Activated CD8-positive, alpha-beta memory T cell treated with anti-CD3 and anti-CD28 coated beads for 4 hours (primary cell): ENCODE measurements at places on chromosomes 12 and 14.

DNA sequence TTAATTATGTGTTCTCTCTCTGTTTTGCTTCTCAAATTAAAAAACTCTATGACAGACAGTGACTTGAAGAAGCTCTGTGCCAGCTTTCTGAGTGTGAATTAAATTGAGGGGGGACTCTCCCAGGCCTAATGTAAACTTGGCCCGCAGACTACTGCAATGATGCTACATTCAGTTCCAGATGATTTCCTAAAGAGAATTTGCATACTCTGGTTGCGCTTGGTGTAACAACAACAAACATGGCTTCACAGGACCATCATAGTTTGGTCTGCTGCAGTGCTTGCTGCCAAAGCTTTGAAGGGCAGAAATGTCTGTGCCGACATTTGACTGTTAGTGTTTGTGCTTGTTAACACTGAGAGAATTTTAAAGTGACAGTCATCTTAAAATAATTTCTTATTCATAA lies 25.0 kb downstream of the CFAP54 start:
- no peak for DNase-seq

DNA sequence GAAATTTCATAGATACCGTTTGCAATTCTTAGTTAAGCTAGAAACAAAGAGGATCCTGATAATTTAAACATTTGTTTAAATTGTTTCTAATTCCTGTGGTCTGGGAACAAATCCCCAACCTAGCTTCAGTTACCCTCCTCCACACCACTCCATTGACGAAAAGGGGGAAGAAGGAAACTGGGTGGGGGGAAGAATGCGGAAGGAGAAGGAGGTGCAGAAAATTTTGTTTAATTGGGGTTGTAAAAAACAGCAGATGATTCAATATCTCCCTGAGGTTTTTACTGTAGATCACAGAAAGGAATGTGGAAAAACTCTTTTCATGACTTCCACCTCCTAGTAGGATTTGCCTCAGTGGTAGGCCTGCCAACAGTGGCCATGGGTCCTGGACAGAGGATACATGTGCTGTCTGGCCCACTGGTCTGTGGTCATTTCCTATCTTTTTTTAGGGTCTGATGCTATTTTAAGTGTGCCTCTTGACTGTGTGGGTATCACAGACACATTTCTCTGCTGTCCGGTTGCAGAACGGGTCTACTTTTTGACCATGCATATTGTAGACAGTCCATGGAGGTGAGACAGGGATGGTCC lies 122.9 kb upstream of the PCED1B start:
- DNase-seq, result no peak

DNA sequence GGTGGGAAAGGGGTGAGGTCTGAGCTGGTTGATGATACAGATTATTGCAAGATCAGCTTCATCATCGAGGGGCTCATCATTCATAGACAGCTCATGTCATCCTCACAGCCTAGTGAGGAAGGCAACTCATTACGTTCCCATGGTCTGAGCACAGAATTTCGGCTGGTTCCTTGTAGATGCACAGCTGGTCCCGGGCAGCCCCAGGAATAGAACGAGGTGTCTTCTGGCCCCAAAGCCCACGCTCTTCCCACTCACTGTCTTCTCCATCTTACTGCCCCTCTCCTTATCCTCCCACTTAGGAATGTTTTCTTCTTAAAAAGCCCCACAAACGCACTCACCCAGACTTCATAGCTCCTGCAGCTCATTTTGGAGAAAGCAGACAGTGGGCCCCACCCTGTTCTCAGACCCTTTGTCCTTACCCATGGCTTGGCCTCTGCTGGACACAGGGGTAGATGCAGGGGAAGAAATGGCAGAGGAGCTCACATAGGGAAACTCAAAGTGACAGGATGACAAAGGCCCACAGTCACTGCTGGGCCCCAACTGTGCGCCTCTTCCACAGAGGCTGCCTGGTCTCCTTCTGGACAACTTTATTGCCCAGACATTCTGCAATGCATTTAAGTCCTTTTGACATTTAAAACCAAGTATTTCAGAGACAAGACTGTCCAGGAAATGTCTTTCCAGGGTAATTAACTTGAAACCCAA lies 162.2 kb downstream of the ADGRD1 start:
- no peak for DNase-seq

GRCh38 chr12:66823857-66824570 lies 145.1 kb upstream of the GRIP1 start:
- no peak for DNase-seq

- no peak for DNase-seq
Measured at GRCh38 chr12:92603741-92604432, 98.9 kb upstream of the PLEKHG7 start.

DNA sequence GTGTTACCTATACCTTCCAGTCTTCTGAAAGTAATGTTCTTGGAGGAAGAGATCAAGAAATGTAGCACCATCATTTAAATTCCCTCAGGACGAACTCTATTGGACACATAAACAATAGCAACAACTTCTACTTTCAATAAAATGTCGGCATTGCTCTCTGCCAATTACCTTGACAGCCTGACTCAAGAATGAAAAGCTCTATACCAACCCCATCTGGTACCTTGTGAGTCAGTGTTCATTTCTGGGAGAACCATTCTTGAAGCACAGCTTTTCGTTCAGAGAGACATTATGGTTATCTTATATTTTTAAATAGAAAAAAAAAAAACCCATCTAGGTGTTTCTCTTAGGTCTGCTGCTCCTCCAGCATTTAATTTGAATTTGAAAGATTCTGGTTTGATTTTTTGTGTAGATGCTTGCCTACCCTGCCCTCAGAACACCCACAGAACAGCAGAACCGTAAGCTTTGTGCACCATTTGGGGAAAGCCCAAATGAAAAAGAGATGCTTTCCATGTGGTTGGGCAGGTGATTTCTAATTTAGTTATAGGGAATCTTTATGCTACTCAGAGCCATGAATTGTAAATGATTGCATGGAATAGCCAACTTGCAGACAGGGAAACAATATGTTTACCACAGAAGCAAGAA lies 156.0 kb downstream of the SAMD4A start:
- no peak for DNase-seq

DNA sequence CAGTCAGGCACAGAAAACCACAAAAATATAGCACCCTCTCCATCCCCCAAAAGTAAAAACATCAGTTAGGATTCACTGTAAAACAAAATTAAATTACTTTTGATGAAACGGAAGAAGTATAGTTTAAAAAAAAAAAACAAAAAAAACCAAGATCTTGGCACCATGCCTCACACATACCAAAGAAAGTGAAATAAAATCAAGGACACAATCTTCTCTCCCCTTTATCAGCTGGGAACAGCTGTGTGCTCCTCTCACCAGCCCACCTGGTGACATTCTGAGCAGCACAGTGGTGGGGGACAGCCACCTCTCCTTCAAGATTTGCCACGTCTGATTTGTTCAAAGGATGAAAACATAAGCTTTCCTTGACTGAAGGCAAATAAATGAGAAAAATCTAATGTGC lies 55.5 kb downstream of the ESR2 start:
- no peak for DNase-seq

DNA sequence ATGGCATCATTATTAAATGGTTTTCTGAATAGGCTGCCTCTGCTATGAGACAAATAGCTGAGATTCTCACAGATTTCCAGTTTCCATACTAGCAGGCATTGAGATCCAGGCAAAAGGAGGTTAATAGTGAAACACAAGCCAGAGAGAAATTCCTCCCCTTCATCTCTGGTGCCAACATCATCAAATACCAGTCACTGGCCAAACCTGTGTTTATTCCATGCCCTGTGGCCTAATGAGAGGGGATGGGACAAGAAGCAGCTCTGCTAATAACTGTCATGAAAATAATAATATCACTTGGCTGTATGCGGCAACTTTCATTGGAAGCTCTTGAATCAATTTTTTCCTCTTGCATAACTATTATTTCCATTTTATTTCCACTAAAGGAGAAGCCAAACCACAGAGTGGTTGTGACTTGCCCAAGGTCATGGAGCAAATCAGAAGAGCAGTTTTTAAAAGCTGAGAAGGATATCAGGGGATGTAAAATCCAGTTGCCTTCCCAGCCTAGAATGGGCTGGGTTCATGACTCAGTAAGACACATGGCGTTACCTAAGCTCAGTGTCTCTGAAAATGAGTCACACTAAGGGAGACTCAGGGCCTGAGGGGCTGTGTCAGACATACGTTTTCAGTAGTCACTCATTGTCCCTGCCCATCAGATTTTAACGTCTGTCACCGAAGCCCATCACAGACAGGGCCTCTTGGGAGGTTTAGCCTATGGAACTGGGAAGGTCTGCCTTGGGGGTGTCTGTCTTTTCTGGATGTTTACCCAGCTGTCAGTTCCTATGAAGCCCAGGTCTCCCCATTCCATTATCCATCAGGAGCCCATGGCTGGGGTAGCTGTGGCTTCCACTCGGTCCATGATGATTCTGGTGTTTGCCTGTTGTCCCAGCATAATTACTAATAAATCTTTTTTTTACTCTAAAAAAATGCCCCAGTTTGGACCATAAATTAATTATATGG lies 208.8 kb upstream of the EEA1 start:
- no peak for DNase-seq

- no peak for DNase-seq
Measured at GRCh38 chr14:65223636-65224035, 121.3 kb upstream of the MAX start.

DNA sequence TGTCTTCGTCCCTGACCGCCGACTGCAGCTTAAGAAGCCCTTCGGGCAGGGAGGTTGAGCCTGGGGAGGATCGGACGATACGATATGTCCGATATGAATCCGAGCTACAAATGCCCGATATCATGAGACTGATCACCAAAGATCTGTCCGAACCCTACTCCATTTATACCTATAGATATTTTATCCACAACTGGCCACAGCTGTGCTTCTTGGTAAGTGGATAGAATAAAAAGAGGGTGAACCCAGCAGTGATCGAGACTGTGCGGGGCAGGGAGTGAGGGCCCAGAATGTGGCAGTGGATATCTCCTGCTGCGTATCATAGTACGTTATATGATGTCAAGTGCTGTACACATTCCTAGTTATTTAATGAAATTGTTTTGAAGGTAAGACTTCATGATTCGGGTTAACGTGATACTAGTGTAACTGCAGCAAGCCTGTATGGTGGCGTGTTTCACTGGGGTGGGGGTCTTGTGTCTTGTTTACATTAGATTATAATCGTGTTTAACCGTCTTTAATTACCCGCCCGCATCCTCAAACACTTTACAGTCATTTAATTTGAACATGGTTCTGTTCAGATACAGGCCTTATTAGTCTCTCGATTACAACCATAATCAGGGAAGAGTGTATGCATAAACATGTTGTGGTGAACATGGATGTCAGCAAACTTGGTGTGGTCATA lies 1.3 kb downstream of the NAA30 start:
- no peak for DNase-seq

DNA sequence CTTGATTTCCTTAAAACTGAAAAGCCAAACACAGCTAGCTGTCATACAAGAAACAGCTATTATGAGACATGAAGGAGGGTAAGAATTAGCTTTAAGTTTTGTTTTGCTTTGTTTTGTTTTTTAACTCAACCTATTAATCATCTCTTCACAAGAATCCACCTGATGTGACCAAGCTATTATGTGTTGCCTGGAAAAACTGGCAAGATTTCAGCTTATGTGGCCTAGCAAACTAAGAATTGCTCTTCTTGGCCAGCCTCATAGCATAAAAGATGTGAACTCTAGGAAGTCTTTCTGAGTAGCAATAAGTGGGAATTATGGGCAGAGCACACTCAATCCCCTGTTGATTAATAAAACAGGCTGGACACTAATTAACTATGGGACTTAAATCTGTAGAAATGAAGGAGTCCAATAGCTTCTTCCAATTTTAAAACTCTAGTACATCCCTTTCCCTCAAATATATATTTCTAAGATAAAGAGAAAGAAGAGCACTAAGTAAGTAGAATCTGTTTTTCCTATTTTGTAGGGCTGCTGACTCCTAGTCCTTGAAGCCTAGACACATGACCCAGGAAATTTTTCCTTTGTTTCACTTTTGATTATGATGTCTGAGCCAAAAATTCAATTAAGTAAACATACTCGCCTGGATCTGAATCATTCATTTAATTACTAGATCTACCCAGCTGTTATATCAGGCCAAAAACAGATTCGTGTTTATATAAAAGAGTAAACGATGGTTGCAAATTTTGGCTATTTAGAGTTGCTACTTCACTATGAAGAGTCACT lies 75.7 kb downstream of the GTF2A1 start:
- no peak for DNase-seq

DNA sequence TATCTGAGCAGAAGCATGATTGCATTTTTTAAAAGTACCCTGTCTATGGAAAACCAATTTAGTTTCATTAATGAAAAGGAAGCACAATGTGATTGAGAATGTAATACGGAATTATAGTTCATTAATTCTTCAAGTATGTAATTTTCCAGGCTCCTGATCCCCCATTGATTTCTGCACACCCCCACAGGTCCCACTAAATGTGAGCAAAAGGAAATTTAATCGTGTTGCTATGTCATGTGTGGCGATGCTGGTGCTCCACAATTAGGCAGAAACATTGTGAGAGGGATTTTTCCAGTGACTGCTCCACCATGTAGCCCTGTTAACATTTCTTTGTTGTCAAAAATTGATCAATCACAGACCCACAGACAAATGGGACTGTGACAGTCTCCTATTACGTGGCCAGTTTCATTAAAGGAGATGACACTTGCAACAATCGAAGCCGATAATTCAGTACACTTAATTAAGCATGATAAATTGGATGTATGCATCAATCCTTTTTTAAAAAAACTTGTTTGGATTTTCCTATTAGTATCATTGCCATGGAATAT lies 306.0 kb downstream of the NELL2 start:
- no peak for DNase-seq

- no peak for DNase-seq
Measured at GRCh38 chr14:73273799-73274198, 36.5 kb downstream of the PAPLN start.

DNA sequence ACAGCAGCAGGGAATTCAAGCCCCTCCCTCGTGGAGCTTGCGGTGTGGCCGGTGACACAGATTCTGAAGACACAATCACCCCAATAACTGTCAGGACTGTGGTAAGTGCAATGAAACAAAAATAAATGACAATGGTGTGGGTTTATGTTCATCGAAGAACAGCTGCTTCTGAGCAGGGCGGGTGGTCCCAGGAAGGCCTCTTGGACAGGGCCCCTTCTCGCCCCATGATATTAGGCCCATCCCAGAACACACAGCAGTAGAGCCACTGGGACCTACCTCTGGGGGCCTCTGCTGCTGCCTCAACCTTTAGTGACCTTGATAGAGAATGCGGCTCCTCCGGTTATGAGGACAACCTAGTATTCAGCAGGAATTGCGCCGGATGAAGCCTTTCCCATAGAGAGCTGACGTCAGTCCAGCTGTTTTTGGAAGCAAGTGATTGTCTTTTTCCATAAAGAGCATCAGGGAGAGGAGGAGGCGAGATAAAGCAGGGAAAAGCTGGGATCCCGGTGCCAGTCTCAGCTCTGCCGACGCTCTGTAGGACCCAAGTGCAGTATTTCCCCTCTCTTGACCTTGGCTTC lies 84.1 kb upstream of the BCL11B start:
- DNase-seq, result no peak

GRCh38 chr12:48788524-48788853 lies 400 bp downstream of the ADCY6 start:
- no peak for DNase-seq

GRCh38 chr14:82052778-82053177 lies 519.1 kb upstream of the SEL1L start:
- DNase-seq, result no peak

DNA sequence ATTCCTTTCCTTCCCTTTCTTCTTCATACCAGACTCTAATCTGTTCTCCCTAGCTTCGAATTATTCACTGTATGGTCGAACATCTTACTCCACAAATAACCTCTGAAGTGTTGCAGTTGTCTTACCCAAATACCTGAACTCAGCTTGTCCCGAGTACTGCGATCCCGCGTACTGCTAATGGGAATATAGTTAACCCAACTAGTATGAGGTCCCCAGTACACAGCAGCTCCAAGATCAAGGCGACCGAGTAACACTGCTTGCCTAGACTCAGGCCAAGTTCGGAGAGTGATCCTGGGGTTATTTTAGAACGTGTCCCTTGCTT lies 462 bp upstream of the ETNK1 start:
- no peak for DNase-seq
